NCI-H2029 treated with DMSO at 0.1 percent for 48 hours (cell line): ENCODE measurements at places on chromosomes 11 and 22.

- no peak for DNase-seq
Measured at GRCh38 chr22:49398646-49399045, 429.0 kb downstream of the BRD1 start.

DNA sequence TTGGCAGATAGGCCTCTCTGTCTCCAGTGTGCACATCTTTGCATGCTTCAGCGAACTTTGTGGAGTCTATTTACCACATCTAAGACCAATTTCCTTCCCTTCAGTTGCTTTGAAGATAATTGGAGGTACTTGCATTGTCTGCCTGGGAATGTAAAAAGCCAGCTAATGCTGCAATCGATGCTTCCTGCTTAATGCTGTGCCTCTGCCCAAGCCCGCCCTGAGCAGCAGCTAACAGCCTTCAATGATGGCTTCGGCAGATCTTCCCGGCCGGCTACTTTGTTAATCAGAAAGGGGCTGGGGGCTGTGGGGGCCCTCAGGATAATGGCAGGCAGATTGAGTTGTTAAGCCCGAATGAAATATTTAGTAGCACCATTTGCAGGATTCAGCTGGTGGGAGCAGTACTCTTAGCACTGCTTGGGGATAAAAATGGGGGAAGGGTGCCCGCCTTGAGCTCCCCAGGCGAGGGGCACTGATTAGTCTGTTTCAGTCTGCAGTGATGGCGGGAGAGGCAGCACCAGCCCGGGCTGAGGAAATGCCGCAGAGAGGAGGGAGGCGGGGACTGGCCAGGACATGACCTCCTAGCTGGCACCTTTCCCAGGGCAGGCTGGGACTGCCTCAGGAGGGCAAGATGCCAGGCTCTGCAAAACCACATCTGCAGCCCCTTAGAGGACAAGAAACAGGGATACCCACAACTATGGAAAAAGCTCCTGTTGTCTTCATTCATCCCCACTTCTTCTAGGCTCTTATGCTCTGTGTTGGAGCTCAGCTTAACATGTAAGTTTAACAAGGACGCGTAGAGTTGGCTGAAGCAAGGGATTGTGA, 460.0 kb downstream of the BUD13 start:
- DNase-seq = peak; percentile 86

GRCh38 chr11:74685905-74686304, 45.3 kb downstream of the CHRDL2 start:
- DNase-seq = no peak

DNA sequence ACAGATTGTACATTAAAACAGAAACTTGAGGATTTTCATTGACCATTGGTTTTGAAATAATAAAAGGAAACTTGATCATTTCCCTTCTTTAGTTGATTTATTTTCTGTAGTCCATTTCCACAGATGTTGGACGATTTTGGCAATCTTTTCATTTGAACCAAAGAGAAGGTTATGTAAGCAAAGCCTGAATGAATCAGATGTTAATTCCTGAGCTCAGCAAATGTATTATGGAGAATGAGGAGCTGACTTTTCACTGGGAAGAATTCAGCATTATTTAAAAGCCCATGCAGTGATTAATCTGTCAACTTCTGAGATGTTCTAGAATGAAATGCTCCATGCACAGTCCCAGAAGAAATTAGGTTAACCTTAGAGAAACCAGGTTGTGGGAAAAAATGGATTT, 29.0 kb downstream of the ELMOD1 start:
- no peak for DNase-seq

DNA sequence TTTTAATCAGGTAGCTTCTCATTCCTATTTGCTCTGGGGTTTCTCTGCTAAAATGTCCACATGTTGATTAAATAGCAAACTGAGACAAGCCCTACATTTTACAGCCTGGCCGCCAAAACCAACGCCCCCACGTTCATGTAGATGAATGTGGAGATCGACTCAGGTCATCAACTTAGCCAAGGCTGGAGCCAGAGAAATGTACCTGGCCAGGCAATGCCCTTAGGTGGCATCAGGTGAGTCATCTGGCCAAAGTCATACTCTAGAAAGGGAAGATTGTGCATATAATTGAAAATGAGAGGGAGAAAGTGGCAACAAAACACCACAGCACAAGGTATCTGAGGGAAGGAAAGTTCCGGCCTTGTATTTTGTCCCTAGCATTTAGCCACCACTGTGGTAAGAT, 37.1 kb upstream of the CCDC89 start:
- DNase-seq = no peak

DNA sequence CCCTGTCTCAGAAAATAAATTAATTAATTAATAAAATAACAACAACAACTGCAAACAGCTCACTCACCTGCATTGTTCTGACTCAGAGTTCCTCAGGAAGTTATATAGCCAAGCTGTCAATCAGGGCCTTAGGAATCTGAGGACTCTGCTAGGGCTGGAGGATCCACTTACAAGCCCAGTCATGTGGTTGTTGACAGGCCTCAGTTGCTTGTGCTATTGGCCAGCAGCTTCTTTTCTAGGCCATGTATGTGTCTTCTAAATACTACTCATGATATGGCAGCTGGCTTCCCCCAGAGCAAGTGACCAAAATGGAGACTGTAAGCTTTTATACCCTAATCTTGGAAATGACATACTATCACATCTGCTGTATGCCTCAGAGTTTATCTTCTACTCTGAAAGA, 20.8 kb upstream of the ATP5MG start:
- DNase-seq = no peak

DNA sequence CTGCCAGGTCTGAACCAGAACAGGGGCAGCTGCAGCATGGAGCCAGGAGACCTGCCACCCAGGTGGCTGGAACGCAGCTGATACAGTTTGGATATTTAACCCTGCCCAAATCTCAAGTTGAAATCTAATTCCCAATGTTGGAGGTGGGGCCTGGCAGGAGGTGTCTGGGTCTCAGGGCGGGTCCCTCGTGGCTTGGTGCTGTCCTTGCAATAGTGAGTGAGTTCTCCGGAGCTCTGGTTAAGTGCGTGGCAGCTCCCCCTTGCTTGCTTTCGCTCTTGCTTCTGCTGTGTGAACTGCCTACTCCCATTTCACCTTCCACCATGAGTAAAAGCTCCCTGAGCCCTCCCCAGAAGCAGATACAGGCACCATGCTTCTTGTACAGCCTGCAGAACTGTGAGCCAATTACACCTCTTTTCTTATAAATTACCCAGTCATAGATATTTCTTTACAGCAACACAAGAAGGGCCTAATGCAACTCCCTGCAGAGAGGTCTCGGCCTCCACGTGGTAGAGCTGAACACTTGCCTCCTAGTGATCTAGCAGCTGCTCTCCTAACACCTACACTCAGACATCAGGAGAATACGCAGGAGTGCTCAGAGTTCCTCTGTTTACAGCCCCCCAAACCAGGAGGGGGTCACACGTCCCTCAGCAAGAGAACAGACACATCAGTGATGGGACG, 203.7 kb downstream of the CTTN start:
- DNase-seq = no peak

DNA sequence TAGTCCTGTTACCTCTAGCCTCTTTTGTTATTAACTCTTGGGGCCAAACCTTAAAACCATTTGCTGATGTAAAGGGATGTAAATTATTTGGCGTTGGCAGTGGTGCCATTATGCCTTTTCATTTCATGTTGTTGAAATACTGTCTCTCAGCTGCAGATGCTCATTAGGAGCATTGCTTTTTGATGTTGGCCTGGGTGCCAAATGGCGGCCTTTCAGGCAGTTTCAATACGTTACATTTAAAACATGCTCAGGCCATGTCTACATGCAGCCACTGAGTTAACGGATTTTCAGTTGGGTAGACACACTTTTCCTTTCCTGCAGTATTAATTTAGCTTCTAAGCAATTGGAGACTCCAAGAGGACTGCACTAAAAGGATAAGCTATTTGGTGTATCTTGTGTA, 5.3 kb downstream of the NCAM1 start:
- no peak for DNase-seq

- no peak for DNase-seq
Measured at GRCh38 chr11:10388574-10388973, 66.5 kb upstream of the AMPD3 start.

DNA sequence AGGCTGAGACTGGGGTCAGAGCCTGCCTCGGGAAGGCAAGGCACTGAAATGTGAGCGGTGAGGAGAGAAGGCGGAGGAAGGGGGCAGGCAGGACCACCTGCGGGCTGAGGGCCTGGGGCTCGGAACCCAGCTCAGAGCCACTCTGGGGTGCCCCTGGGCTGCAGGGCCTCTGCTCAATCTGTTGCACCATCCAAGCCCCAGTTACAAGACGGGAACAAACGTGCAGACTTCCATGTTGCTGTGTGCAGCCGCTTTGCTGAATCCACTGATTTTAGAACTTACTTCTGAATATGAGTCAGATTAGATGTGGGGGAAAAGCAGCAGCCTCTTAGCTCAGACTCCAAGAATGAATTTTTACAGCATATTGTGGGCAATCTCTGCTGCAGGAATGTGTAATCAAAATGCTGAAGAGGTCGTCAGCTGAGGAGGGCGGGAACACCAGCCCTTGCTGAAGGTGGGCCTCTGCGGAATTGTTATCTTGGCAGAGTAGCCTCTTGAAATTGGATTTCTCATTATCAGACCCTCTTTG, 21.6 kb downstream of the PARVG start:
- no peak for DNase-seq
